ENCODE measurements at places on chromosomes 7 and 10.

DNA sequence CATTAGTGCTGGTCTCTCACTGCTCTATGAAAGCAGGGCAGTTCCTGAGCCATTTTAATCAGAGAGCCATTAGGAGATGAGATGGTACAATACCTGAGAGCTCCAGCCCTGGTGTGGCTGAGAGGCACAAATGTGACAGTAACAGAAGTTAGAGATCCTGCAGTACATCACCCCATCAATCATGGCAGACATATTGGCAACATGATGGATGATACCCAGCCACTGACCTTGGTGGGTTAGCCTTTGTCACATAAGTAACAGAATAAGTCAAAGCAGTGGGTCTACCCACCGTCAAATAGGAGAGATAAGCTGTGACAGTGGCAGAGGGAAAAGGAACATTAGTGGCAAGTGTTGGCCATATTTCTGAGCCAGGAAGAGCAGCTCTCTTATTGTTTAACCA is 53.3 kb upstream of the NXPH1 start:
- DNase-seq: no peak

- no peak for DNase-seq
Observed at GRCh38 chr7:78184299-78184698, 385.7 kb downstream of the PHTF2 start.

- no peak for DNase-seq
Observed at GRCh38 chr10:114052255-114052654, 8.6 kb downstream of the ADRB1 start.

GRCh38 chr10:16779384-16779915 is 37.8 kb downstream of the RSU1 start:
- no peak for DNase-seq

DNA sequence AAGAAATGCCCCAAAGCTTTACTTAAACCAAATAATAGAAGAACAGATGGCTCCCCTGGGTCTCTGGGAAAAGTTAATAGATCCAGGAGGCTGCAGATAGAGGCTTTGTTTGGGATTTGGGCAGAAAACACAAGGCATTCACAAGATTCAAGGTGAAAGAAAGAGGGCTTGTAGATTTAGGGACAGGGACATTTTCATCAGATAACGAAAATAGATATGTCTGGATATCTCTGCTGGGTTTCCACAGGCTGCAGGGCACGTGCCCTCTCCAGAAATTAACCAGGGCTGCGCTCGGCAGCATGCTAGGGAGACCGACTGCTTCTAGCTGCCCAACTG is 14.9 kb downstream of the CARD11 start:
- no peak for DNase-seq

DNA sequence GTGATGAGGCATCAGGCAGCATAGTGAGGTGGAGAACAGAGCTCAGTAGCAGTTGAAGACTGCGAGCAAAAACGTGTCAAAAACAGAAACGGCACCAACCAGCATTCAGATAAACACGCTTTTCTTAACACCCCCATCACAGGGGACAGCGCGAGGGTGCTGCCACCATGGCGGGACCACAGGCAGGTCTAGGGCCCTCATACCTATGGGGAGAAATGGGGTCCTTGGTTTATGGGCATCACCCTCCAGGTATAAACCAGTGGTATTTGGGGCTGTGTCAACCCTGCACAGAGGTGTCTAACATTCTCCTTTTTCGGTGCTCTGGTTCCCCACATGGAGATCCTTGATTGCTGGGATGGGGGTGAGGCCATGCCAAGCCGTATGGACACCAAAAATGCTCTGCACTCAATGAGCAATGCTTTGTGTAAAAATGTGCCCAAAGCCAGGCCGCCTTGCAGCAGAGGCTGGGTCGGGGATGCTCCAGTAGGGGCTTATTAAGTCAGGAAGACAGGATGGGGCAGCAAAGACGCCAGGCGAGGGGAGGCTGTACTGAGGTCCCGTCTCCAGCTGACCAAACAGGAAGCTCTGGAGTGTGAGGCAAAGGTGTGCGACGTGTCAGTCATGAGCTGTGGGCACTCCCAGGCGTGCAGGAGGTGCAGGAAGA is 191.5 kb downstream of the WDR37 start:
- DNase-seq: no peak

DNA sequence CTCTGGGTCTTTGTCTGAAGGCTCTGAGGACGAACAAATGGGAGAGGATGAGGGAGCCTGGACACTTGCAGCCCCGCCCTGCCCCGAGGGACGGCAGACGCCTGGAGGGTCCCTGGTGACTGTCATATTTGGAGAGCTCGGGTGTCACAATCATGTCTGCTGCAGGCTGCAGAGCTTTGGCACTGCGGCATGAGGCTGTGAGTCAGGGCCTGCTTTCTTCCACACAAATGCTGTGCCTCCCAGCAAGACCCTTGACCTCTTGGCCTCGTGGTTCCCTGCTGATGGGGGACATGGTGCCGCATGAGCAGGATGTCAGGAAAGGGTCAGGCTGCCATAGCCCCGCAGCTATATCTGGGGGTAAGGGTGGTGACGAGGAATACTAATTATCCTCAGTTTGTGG is 64.9 kb upstream of the PPIF start:
- DNase-seq: no peak

DNA sequence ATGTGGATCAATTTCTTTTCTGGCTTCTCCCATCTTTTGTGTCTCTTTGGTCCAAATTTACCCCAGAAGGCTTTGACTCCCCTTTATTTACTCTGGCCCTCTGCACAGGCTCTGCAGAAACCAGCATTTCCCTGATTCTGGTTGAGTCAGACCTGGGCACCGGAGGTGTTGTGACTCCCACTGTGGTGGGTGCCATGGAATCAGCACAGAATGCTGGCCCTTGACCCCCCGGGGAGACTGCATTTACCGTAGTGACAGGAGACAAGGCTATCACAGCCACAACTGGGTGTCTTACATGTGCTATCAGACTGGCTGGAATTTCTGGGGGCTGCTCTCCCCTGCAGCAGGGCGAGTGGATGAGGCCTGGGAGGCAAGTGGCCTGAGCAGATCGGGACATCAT is 37.6 kb downstream of the PLXDC2 start:
- no peak for DNase-seq

DNA sequence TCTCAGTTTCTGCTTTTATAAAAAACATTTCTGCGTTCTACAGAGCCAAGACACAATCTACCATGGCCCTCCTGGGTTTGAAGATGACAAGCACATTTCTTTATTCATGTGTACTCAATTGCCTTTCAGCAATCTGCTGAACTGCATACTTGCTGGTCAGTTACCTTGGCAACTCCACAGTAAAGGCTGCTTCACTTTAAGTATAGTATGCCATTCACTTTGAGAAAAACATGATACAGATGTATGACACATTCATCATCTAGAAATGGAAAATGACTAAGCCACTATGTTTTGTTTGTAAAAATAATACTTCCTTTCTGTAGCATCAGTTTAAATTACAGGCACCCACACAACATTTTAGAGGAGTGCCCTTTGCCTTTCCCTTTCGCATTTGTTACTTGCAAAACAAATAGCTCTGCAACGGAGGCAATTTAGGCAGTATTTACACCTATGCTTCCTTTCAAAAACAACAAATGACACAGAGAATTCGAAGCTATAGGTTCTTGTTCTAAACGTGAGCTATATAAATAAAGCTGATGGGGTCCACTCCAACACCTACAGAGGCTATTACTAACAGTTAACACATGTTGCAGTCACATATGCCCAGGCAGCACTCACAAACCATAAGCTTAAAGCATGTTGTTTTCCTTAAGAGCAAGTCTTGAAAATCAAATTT is 23.5 kb downstream of the SGCE start:
- no peak for DNase-seq

DNA sequence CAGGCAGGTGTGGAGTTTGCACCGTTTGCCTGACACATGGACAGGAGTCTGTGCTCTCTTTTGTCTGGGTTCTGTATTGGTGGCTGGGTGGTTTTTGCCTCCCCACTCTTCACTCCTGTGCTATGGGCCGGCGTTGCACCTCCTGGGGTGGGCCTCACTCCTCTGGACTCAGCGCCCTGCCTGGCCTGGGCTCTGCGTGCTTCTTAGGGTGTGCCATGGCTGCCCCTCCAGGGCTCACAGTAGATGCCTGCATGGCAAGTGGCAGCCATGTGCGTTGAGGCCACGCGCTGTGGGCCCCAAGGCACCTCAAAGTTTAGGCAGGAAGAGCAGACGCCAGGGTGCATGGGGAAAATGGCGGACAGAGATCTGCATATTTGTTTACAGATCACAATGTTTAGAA is 319.8 kb downstream of the ADARB2 start:
- DNase-seq: no peak

DNA sequence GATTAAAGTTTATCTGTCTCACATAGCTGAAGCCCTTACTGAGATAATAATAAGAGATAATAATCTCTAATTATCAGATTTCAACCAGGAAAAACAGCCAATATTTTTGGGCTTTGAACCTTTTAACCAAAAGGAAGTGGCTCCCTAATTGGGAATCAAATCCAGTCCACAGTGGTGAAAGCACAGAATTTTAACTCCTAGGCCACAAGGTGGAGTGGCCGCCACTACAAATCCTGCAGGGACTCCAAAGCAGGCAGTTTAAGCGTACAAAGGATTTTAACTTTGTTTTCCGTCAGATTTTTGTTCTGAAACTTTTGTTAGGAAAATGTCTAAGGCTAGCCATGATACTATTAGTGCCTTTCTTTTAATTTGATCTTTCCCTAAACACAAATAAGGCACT is 99.6 kb upstream of the CCNY start:
- DNase-seq: no peak

GRCh38 chr7:18437101-18437500 is 58.4 kb upstream of the HDAC9 start:
- no peak for DNase-seq

- DNase-seq: no peak
Observed at GRCh38 chr10:86690657-86691084, 22.4 kb downstream of the LDB3 start.

GRCh38 chr7:50282813-50283605 is 21.5 kb upstream of the IKZF1 start:
- no peak for DNase-seq

GRCh38 chr7:4279216-4279615 is 402.9 kb upstream of the FOXK1 start:
- DNase-seq: no peak

- no peak for DNase-seq
Observed at GRCh38 chr10:26790221-26790995, 70.3 kb downstream of the ABI1 start.

DNA sequence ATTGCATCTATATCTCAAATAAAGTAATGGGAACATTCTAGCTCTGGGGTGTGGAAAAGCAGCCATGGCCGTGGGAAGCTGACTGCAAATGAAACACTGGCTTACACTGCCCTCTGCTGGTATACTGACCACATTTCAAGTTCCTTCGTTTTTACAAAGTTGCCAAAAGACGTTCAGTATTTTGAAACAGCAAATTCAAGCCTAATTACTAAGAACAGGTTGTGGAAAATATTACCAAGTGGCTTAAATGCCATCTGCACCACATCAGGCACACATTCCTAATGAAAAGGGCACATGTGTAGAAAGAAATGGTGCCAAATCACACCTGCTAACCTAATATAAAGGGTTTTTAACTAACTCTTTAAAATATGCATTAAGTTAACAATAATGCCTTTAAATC is 83.9 kb downstream of the JAZF1 start:
- peak; percentile 53 for DNase-seq

DNA sequence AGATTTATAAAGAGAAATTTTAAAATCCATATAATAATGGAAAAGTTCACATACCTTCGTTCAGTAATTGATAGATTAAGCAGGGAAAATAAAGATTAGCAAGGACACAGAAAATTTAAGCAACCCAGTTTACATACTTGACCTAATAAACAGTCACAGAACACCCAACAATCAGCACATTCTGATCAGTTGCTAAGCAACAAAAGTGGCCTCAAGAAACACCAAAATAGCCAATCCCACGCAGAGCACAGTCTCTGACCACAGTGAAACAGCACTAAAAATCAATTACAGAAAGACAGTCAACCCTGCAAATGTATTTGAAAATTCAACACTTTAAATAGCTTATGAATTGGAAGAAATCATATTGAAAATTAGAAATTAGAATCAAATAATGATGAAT is 39.3 kb upstream of the DRGX start:
- no peak for DNase-seq

DNA sequence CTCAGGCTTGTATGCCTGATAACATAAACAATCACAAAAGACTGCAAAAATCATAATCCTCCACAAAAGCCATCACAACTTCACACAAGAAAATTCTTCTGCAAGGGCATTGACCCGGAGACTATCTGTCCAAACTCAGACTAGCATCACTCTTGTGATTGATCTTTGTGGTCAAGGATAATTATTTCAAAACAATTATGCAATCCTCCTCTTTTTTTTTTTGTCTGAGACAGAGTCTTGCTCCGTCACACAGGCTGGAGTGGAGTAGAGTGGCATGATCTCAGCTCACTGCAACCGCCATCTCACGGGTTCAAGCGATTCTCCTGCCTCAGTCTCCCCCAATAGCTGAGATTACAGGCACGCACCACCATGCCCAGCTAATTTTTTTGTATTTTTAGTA is 22.2 kb downstream of the CDNF start:
- no peak for DNase-seq

- DNase-seq: no peak
Observed at GRCh38 chr10:74013004-74013403, 15.1 kb downstream of the VCL start.

DNA sequence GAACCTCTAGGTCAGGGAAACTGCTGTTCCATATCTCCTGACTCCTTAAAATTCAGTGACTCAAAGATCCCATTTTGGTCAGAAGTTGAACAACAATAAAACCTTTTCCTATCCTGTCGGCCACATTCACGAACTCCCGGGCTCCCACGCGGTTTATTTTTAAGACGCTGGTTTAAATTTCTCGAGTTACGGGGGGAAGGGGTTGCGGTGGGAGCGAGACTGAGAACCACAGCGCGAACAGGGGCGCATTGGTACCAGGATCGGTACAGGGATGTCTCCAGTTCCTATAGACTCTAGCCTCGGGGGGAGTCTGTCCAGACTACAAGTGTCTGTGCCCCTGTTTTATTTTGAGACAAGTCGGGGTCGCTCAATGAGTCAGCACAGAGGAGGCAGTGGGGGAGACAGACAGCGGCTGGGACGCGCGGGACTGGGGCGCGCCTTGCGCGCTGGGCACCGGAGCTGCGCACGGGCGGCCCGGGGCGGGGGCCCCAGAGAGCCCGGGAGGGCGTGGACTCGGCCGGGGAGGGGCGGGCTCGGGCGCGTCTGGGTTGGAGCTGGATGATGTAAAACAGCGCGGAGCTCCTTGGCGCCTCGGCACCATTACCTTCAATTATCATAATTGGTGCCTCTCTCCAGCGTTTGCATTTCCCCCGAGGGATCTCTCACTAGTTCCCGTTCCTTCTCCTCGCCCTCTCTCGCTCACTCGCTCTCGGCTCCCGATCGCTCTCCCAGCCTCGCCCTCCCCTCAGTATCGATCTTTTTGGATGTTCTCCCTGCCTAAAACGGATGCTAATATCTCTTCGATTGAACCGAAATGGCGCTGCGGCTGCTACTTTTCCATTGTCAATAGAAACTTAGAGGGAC is 8.7 kb upstream of the BAMBI start:
- peak; percentile 30 for DNase-seq

GRCh38 chr10:93376372-93377293 is 105.5 kb downstream of the MYOF start:
- peak; percentile 56 for DNase-seq

- no peak for DNase-seq
Observed at GRCh38 chr7:8015100-8015745, 46.6 kb downstream of the GLCCI1 start.

Data from RPMI8226 (cell line).